ENCODE measurements at places on chromosomes 12 and 14. TPM values are rescaled to one million over a fixed set of nuclear protein-coding genes. Genes with fewer than 3 reads are reported as not detected.

GRCh38 chr14:90440021-90440451, 43.2 kb downstream of the CALM1 start:
- DNase-seq = no peak

Gene HAL
- total RNA-seq = 0.64 TPM

Gene COL2A1
- total RNA-seq = 1.1 TPM

GRCh38 chr12:93373961-93374656, 3.6 kb upstream of the NUDT4 start:
- no peak for DNase-seq

Gene POTEM
- not detected for total RNA-seq

- no peak for DNase-seq
These were observed 100.5 kb upstream of the STXBP6 start for GRCh38 chr14:25150401-25150800.

Gene OTX2
- total RNA-seq = not detected

DNA sequence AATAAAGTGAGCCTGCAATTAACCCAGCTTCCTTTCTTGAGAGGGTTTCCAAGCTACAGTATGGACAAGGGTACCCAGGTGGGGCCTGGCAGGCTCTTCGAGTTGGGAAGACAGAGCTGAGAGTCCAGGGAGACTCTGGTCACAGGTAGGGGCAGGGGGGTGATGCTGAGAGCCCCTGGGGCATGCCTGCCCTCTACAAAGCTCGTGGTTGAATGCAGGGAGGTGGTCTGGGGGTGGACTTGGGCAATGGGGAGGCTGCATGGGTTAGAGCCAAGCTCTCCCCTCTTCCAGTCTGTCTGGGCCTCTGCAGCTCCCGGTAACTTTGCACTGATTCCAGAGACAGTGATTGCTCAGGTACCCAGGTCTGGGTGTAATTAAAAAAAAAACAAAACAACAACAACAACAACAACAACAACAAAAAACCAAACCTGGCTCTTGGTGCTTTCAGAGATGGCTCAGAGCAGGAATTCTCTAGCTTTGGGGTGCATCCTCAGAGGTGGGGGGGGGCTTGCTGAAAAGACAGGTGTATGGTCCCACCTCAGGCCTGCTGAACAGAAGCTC, 30.8 kb upstream of the PPP2R5C start:
- DNase-seq = no peak

Gene KRT78
- total RNA-seq = not detected

Gene RHOJ
- total RNA-seq = 4.9 TPM

- DNase-seq = no peak
These were observed 21.5 kb upstream of the YARS2 start for GRCh38 chr12:32777159-32777558.

DNA sequence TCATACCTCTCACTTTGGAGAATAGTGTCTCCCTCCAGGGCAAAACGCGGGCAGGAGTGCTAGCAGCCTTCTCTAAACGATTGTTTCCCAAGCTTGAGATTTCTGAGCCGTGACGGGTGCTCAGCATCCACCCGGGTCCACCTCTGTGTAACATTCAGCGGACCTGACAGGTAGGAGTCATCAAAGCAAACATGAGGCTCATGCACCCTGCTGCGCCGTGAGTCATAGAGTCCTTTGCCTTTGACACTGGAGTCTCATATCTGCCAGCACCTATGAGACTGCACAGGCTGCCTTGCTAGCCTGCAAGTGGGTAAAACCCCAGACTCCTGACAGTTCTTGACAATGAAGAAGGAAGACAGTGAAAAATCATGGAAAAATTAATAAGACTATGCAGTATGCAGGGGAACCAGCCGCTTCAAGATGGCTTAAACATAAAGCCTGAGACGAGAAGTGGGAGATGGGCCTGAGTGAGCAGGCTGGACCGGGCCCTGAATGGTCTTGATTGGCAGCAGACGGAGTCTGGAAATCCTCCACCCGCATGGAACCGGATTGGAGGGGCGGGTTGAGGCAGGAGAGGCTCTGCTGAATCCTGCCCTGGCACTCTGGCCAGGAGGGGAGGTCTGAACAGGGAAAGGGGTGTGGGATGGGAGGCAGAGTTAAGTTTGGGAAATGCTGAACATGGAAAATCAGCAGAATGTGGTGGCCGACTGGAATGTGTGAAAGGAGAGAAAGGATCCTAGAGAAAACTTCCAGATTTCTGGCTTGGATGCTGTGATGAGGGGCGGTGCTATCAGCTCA, 54.2 kb downstream of the LGMN start:
- DNase-seq = no peak

- no peak for DNase-seq
These were observed 15.5 kb upstream of the MEG3 start for GRCh38 chr14:100810435-100810834.

GRCh38 chr12:13948621-13949020, 32.8 kb downstream of the GRIN2B start:
- no peak for DNase-seq

Gene MDGA2
- not detected for total RNA-seq

DNA sequence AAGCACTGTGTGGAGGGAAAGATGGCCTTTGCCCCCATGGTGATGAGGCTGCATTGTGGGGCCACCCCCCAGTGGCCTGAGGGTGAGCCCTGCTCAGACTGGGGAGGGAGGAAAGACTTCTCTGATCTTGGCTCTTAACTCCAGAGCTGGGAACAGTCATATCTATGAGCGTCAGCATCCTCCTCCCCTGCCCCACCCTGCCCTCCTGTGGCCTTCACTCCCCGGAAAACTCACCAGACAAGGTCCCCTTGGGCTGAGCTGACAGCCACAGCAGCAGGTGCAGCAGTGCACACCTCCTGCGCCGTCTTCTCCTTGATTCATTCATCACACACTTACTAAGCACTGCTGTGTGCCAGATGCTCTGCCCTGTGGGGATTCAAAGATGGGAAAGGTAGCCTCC, 98.8 kb downstream of the B4GALNT3 start:
- no peak for DNase-seq

DNA sequence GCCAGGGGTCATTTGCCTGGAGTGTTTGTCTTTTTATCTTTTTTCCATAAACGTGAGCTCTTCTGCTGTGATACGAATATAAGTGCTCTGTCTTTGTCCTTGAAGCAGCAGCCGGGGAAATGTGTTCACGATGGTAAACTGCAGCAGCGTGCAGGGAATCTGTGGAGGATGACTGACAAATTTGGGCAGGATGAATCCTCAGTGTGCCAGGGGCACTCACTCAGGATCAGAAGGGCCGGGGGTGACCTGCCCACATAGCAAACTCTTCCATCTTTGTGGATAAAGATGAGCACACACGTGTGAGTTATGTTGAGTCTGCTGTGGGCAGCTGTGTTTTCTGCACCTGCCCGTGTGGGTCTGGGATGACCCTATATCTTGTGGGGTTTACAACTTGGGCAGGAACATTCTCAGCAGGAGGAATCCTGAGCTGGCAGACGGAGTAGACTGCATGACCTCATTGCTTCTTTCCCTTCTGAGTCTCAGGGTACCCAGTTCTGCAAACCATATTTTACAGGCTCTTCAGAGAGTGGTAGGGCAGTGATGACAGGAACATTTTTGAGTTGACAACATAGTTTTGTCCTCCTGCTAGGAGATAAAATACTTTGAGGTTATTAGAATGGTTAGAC, 711 bp downstream of the ANO4 start:
- DNase-seq = no peak

DNA sequence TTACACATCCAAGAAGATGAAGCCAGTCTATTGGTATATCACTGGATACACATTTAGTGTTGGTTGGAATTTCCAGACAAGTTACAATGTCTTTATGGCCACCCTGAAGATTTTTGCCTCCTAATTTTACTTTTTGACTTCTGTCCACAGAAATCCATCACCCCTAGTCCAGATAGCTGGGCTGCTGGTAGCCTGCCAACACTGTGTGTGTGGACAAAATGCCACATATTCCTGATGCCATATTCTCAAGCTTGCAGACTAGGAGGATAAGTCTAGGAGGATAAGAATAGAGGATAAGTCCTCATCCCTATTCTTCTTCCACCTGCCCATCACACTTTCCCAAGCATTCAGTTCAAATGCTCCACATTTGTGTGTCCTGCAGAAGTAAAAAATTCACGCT, 4.6 kb downstream of the ESR2 start:
- DNase-seq = no peak

DNA sequence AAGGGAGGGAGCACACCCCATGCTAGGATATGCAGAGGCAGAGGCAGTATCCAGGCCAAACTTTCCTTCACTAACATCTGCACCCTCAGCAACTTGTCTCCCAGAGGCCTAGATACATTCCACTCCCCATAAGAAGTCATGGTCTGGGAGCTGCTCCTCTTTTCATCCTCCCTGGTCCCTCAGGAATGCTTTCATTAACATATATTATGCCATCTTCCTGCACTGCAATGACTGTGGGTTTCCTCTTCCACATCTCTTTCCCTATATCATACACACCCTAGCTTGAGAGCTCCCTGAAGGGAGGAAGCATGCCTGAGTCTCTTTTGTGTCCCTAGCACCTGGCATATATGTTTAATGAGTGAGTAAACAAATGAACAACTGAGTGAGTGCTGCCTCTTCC, 8.6 kb downstream of the DDN start:
- DNase-seq = no peak

Data from ovary (tissue), 10 donors.